Putamen (tissue), 1 donor: ENCODE measurements at places on chromosomes 2 and 18.

DNA sequence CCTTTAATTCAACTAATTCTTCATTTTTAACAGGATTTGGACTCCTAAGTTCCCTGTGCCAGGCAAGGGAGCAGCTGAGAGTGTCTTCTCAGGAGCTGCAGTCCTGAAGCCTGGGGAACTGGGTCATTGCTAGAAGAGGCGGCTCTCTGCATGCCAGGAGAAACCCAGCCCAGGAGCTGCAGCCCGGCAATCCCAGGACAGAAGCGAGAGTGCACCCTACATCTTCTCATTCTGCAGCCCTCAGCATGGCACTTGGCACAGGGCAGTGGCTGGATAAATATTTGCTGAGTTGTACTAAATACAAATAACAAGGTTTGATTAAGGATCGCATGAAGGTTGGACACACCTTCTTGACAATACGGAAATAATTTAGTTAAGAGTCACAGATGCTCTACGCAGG, 244.9 kb upstream of the PXDN start:
- no peak for DNase-seq

- no peak for DNase-seq
Observed at GRCh38 chr2:156653675-156654074, 217.5 kb downstream of the GPD2 start.

DNA sequence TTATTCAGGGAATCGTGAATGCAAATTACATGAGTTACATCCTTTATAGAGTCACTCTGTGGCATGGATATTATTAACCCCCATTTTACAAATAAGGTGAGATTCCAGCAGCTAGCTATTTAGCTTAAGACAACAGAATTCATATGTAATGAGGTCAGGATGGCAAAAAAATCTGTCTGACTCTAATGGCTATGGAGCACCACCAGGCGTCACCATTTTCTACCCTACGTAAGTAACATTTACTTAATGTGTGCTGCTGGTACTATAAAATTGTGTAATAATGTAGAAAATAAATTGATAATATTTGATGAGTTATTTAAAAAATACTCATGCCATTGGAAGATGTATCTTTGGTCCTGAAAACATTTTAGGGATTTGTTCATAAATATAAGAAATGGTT, 2040.1 kb upstream of the LRRTM1 start:
- DNase-seq = no peak

DNA sequence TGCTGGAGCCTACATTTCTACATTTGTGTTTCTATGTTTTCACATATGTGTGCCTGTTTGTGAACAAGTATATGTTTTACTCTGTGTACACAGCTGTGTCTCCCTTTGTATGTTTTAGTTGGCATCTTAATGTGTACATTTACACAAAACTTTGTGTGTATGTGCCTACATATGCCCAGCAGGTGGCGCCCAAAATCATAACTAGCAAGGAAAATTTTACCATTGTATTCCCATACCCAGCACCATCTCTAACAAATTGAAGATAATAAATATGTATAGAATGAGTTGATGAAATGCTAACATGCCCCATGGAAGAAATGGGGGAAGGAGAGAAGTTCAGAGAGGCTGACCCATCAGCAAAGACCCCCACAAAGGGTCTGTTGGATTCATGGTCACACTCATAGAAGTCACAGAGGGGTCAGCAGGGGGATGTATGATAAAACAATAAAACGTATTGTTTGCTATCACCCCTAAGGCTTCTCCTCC, 48.1 kb downstream of the PKDCC start:
- DNase-seq = peak; percentile 65

DNA sequence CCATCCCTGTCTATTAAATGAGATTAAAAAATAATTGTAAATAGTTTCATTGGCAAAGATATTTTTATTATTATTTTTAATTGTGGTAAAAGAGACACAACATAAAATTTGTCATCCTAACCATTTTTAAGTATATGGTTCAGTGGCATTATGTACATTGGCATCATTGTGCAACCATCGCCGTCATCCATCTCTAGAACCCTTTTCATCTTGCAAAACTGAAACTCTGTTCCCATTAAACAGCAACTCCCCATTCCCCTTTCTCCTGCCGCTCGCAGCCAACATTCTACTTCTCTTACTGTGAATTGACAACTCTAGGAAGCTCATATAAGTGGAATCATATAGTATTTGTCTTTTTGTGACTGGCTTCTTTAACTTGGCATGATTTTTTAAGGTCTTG, 25.3 kb downstream of the LAMA3 start:
- DNase-seq = no peak

DNA sequence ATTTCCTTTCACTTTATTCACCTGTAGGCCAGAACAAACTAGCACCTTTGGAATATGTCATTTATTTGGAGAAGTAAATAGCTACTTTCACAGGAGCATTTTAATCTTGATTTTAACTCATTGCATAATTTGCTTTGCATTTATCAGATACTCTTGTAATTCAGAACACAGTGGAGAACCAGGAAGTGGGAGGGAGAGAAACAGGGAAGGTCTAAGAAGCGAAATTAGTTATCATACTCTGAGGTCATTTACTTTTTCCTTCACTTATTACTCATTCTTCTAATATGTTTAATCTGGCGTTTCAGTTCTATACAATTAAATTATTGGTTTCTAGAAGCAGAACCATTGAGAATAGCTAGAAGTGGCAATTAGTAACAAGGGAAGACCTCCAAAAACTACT, 20.7 kb downstream of the RBM44 start:
- DNase-seq = no peak

GRCh38 chr2:217980036-217980435, 22.8 kb downstream of the TNS1 start:
- no peak for DNase-seq

DNA sequence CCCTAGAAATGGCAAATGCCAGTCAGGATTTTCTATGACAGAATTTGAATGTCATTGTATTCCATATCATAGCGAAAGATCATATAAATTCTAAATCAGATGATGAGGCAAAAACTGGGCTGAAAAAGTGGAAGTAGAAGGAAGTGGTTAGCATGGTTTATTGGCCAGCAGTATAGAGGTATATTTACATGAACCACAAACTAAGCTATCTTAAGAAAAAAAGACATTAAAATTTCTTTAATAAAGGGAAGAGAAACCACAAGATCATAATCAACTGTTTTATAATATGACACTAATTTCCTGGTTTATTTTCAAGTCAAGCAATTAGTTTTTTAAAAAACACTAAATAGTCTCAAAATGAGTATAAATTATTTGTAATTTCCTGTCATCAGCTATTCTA, 123.2 kb upstream of the LRP1B start:
- DNase-seq = no peak

DNA sequence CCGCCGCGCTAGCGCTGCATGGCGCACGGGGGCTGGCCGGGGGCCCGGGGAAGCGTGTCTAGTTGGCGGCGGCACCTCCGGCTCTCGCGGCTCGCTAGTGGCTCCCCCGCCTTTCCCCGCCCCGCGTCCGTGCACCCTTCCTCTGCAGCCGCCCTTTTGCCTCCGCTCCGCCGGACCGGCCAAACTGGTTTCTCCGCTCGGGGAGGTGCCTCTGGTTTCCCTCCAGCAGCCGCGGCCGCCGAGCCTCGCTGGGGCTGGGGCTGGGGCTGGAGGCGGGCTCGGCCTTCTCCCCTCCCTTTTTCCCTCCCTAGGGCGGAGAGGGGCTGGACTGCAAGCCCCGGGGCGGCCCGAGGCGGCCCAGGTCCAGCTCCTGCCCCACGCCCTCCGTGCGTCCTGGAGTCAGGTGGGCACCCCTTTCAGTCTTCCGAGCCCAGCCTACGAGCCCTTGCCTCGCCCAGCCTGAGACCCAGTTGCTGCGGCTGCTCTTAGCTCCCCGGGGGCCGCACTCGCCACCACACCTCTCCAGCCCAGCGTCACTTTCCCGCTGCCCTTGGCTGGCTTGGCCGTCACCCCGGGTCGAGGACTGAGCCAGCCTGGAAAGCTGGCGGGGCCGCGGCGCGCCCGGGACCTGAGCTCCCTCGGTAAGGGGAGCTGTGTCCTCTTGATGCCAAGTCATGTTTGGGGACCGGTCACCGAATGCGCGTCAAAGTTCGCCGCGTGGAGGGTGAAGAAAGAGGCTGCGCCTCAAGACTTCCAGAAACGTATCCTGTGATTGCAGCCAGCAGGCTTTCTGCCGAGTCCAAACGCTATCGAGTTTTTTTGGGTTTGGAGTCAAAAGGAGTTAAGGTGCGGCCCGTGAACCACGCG, at the start of gene ATP8B1:
TSS of gene ATP8B1 (minus strand) at position 213 of the 867 bp plus-strand sequence. CDS start 71,508 bp downstream, outside the sequence.
- no peak for DNase-seq

DNA sequence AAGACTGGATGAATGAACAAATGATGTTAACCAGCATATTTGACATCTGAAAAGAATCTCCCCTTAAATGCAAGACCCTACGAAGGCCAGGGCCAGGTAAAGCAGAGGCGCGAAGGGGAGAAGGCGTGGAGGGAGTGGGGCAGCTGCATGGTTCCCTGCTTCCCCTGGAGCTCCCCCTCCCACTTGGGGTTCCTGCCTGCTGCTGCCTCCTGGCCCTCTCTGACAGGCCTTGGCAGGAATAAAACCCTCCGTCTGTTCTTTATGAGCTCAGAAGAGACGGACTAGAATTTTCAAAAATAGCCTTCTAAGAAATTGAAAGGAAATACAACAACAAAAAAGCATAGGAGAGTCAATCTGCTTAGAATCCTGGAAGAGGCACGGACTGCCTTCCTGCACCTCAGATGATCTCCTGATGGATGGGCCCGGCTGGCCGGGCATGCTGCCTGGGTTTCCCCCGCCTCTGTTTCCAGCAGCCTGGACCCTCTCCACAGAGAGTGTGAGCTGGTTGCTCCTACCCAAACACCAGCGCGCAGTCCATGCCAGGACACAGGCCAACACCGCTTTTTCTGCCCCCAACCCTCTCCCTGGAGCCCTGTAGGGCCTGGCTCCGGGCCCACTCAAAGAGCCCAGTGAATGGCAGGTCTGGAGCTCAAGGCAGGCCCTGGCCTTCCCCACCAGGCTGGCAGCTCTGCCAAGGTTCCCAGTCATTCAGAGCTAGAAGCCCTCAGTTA, 23.9 kb downstream of the CFAP65 start:
- peak; percentile 68 for DNase-seq

DNA sequence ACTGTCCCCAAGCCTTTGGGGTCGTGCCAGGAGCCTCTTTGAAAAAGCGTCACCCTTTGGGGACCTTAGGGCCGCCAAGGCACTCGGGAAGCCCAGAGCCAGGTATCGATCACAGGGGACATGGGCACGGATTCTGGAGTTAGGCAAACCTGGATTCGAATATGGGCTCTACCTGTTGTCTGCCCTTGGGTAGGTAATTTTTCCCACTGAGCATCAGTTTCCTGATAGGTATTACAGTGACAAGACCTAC, 9.3 kb downstream of the TMEM198 start:
- no peak for DNase-seq

- no peak for DNase-seq
Observed at GRCh38 chr18:25223211-25223610, 128.8 kb downstream of the ZNF521 start.

DNA sequence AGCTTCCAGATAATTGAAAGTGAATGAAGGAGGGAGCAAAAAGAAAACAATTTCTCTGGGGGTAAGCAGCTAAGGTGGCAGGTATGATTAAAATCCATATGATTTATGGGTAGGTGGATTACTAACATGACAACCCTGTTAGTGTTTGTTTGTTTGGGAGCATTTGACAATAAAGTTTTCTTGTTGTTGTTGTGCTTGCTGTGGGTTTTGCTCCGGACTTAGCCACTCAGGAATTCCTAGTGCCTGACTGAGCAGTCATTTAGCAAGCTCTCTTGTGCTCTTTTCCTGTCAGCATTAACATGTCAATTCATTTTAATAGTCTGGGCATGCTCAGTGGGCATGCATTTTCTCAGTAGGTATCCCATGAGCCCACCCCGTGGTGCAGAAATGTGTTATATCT, 674.8 kb upstream of the ZEB2 start:
- no peak for DNase-seq

DNA sequence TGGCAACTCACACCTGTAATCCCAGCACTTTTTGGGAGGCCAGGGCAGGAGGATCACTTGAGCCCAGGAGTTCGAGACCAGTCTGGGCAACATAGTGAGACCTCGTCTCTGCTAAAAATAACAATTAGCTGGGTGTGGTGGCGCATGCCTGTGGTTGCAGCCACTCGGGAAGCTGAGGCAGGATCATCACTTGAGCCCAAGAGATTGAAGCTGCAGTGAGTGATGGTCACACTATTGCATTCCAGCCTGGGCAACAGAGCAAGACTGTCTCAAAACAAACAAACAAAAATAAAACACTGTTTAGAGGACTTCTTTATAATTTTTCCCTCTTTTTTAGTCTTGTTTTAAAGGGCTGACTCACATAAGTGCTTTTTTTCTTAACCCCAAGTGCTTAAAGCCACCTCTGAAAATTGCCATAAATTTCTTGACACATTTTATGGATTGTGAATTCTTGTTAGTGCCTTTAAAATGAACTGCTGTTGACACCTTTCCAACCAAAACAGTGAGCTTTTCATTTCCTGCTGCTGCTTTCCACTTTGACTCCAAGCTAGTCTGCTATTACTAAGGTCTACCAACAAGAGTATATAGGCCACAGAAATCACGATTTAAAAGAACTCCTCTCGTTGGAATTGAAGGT, 41.7 kb downstream of the CYP20A1 start:
- DNase-seq = no peak

DNA sequence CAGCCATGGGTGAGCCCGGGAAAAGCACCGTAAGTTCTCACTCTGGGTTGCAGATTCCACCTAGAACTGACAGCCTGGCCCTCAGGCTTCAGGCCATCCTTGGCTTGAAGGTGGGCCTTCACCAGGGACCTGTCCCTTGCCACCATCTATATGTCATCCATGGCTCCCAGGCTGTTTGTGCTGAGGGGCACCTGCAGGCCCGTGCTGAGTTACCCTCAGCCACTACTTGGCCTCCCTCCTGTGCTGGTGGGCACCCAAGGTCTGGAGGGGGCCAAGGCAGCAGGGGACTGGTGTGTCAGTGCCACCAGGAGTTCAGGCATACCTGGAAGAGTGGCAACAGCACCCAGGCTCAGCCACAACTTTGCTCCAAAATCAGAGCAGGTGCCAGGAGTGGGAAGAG, 326.2 kb upstream of the SMIM21 start:
- no peak for DNase-seq

DNA sequence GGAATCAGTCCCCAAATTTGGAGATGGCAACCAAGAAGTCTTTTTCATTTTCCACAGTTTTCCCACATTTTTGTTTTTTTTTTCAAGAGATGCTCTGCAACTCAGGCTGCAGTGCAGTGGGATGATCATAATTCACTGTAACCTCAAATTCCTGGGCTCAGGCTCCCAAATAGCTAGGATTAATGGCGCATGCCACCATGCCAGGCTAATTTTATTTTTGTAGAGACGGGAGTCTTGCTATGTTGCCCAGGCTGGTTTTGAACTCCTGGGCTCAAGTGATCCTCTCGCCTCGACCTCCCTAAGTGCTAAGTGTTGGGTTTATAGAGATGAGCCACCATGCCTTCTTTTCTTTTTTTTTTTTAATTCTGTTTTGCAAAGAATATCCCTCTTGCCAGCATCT, 35.2 kb downstream of the PCBP1 start:
- no peak for DNase-seq
